ENCODE measurements at places on chromosomes 2 and 18. TPM values are rescaled to one million over a fixed set of nuclear protein-coding genes. Genes with fewer than 3 reads are reported as not detected.

DNA sequence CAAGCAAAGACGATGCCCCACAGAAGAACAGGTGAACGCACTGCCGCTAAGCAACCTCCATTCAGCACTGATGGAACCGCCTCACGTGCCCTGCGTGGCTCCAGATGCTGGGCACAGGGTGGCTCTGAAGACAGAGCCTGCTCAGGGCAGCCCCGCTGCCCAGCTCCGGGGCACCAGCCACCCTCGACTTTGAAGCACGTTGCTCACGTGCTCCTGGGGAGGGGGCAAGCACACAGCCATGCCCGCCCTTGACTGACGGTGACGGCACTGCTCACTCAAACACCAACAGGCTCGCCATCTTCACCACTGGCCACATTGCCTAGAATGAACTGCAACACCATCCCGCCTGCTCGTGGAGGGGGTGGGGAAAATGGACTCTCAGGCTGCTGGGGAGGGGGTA, 251.3 kb downstream of the HDAC4 start:
- DNase-seq = peak; percentile 60

The YPEL5 gene
- 113 TPM for total RNA-seq

The LCT gene
- total RNA-seq = not detected

DNA sequence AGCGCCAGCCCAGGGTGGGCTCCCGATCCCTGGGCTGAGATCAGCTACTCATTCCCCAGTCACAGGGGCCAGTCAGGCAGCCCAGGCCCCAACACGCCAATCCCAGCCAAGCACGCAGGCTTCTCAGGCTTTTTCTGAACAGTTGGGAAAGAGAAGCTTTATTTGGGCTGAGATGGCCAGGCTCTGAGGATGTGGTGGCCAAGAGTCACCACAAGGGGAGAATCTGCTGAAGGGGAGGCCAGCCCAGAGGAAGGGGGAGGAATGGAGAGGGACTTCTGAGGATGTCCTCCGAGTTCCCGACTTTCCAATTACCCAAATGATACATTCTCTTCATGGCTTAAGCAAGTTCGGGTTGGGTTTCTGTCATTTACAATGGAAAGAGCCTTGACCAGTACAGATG, 2.8 kb upstream of the DIPK1C start:
- no peak for DNase-seq

DNA sequence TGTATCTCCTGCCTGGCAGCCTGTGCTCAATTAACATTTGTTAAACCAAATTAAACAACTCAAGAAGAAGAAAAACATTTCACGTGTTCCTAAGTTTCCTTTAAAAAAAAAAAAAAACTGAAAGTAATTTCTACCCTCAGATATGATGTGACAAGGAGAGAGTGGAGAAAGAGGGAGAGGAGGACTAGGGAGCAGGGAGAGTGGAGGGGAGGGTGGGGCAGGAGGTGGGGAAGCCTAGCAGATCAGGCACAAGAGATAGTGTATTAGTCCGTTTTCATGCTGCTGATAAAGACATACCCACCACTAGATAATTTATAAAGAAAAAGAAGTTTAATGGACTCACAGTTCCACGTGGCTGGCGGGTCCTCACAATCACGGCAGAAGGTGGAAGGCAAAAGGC, 46.4 kb downstream of the CYP1B1 start:
- no peak for DNase-seq

The B4GALT6 gene
- total RNA-seq = 2.3 TPM

The RIF1 gene
- total RNA-seq = 58.8 TPM

GRCh38 chr2:177036747-177037146, 175.8 kb upstream of the HNRNPA3 start:
- DNase-seq = no peak

DNA sequence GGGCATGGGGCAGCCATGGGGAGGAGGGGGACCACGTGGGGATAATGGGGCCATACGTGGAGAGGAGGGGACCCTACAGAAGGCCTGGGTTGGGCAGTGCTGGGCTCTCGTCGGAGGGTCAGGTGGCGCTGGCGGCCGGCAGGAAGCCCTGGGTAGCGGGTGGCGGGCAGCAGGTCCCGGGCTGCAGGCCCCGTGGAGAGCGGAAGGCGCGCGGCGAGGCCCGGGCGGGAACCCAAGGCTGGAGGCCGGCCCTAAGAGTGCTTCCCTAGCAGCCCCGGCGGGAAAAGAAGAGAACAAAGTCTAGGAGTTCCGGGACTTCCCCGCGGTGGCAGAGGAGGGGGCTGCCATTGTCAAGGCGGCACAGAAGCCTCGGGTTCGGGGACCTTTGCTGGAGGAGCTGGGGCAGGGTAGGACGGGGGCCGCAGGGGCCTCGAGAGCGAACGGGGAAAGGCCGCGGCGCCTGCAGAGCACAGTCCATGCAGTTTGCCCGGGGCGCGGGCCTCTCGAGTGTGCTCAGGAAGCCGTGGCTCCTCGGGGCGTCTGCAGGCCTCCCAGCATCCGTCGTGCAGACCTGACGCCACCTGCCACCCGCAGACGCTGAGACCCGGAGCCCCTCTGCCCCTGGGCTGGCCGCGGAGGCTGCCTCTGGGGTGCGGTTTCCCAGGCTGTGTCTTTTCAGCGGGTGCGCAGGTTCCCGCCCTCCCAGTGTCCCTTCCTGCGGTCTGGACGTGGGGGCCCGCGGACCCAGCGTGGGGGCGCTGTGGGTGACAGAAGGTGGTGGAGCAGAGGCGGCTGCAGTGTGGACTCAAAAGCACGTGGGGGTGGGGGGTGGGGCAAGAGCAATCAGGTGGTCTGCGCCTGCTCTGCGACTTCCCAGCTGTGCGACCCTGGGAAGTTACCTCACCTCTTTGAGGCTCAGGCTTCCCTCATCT, 19.4 kb upstream of the NCL start:
- no peak for DNase-seq

The TMEM169 gene
- total RNA-seq = 0.72 TPM

All from suprapubic skin (tissue), 4 donors.